ENCODE measurements at places on chromosomes 5 and 9. TPM values are rescaled to one million over a fixed set of nuclear protein-coding genes. Genes with fewer than 3 reads are reported as not detected.

DNA sequence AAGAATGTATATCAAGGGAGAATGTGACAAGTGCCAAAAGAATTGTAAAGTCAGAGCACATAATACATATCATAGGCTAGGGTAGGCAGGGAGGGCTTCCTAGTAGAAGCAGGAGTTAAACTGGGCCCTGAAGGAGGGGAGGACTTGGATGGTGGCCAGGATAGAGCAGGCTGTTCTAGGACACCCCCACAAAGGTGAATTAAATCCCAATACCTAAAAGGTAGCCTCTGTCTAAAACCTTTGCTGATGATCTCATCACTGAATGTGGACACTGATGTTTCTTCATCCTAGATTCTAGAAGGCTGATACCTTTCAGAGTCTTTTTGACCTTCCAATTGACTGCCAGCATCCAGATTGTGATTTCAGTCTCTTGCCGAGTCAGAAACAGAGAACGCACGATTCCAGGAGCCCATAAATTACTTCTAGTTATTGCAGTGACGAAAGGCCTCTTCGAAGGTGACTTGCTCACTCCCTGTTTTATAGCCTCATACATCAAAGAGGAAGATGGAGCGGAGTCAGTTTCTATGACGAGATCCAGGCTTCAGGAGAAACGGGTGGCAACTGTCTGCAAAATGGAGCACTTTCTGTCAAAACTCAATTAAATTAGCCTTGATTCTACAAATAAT, 43.2 kb downstream of the KIF4B start:
- DNase-seq, result no peak

DNA sequence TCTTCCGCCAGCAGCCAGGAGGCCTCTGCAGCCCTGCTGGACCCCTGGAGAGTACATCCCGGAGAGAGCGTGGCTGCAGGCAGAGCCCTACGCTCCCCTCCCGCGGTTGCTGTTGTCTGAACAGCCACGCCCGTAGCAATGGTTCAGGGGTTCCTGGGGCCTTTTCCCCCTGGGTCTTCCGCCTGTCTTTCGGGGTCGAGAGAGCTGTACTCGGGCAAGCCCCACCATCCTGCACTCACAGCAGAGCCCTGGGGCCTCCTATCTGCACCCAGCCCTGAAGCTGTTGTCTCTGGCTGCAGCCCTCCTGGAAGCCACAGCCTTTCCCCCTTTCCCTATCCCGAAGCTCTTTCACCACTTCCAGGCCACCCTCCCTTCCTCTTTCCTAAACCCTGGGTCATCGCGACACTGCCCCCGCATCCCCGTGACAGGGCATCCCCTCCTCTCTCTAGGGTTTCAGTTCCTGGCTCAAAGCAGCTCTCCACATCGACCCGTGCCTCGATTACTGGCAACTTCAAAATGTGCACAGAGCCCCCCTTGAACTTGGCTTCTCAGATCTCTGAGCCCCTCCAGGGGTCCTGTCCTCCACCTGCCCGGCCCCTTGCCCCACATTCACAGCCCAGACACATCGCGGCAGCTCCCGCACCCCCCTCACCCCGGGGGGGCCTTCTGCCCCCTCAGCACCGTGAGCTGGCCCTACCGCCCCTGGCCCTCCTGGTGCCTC, 43.9 kb upstream of the CEP72 start:
- no peak for DNase-seq

GRCh38 chr5:54148067-54148845, 162.1 kb downstream of the ARL15 start:
- no peak for DNase-seq

GRCh38 chr5:1747803-1748085, 51.9 kb downstream of the MRPL36 start:
- DNase-seq, result peak; percentile 7

GRCh38 chr5:150781706-150782614, 3.4 kb downstream of the SMIM3 start:
- DNase-seq, result no peak

The ERBIN gene
- total RNA-seq, result 40.9 TPM

The SLC25A48 gene
- not detected for total RNA-seq
